Left lobe of liver (tissue), 2 donors: ENCODE measurements at places on chromosomes 2 and 18.

GRCh38 chr2:136049011-136049742 lies 63.8 kb upstream of the DARS1 start:
- DNase-seq = no peak

DNA sequence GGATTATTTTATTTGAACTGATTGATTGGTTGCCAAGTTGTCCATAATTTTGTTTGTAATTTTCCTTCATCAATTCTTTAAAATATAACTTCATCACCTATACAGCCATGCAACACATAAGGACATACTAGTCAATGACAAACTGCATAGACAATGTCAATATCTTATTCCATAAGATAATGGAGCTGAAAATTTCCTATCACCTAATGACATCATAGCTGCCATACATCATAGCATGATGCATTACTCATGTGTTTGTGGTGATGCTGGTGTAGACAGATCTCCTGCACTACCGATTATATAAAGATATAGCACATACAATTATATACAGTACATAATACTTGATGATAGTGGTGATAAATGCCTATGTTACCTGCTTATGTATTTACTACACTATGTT lies 369.8 kb upstream of the NT5C1B start:
- DNase-seq = no peak

DNA sequence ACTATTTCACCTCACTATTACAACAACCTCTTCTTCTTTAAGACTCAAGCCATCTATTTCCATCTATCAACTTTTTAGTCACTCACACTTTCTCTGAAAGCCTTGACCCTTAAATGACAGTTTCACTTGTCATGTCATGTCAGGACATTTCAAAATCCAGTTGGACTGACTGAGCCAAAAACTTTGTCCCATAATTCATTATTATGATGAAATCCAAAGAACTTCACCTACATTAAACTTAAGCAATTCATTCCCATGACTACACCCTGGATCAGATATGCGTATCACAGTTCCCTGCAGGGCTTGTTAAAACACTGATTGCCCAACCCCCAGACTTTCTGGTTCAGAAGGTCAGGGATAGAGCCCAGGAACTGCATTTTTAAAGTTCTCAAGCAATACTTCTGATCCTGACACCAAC lies 26.5 kb downstream of the LDAH start:
- DNase-seq = peak; percentile 53

DNA sequence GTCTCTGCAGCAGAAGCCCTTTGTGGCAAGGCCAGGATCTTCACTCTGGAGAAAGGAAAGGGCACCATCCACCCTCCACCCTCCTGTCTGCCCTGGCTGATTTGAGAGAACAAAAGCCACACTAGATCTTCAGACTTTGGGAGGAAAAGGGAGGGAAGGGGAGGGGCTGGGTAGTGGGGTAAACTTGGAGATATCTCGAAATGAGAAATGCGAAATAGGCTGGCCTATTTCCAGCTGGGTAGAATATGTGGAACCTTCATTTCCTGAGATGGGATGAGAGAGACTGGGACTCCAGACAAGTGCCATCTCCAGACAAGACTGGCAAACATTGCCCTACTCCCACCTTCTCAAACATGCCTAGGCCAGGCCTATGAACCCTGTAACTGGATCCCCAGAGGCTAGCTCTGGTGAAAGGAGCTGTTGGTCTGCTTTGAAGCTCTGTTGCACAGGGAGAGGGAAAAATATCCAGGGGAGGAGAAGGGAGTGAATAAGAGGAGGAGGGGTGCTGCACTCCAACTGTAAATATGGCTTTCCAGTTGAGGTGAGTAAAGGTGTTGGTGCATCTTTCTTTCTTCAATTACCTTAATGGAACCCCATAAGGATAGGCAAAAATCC lies 1.7 kb downstream of the HOXD12 start:
- DNase-seq = no peak

- DNase-seq = peak; percentile 18
Observed at GRCh38 chr2:128639120-128639477, 320.4 kb upstream of the HS6ST1 start.

GRCh38 chr2:235670974-235671787 lies 177.3 kb downstream of the AGAP1 start:
- no peak for DNase-seq

DNA sequence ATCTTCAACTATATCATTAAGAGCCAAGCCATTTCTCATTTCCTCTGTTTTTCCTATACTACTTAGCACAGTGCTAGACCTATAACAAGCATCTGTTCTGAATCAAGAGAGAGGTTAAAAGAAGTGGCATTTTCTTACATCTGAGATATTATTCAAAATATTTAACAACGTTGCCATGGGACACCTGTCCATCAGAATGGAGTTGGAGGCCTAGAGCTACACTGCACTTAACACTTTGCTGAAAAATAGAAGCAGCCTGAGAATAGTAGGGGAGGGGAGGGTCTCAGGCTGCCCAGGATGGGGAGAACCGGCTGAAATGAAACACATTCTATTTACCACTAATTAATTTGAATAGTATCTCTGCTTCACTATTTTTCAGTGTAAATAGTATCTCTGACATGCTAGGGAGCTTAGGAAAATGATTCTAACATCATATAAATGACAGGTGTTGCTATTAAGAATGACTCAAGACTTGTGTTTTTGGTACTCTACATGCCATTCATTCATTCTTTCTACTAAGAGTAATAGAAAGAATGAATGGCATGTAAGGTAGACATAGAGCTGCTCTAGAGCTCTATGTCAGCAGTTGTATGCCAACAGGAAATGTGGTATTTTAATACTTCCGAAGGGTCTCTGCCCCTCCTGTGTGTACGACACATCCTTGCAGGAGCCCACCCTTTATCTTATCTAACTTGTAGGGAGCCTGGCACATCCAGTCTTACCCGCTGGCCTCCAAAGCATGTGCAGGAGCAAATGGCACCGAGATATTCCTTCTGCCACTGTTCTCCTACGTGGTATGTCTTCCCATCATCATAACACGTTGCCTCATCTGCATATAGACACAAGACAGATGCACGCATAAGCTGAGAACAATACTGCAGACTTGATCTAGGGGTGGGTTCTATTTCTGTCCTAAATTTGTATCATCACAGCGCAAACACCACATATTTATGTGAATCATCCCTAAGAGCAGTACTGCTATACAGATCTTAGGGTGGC lies 52.6 kb downstream of the ATIC start:
- DNase-seq = no peak

GRCh38 chr2:10561288-10562035 lies 113.3 kb upstream of the ODC1 start:
- no peak for DNase-seq

DNA sequence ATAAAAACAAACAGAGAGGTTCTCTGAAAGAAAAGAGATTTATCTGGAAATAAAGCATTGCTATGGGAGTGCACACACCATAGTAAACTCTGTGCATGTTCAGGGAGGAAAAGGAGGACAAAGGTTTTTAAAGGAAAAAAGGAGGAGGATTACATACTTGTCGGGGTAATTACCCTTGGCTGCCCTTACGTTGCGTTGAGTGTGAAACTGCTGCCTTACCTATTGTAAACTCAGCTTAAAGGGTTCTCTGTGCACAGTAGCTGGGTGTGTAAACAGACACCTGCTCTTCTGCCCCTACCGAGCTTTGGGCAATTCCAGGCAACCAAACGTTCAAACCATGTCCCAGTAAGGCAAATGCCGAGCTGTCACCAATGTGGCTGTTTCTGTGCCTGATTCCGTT lies 29.6 kb upstream of the PXDN start:
- DNase-seq = no peak

- DNase-seq = no peak
Observed at GRCh38 chr2:119198240-119198840, 25.3 kb upstream of the STEAP3 start.

DNA sequence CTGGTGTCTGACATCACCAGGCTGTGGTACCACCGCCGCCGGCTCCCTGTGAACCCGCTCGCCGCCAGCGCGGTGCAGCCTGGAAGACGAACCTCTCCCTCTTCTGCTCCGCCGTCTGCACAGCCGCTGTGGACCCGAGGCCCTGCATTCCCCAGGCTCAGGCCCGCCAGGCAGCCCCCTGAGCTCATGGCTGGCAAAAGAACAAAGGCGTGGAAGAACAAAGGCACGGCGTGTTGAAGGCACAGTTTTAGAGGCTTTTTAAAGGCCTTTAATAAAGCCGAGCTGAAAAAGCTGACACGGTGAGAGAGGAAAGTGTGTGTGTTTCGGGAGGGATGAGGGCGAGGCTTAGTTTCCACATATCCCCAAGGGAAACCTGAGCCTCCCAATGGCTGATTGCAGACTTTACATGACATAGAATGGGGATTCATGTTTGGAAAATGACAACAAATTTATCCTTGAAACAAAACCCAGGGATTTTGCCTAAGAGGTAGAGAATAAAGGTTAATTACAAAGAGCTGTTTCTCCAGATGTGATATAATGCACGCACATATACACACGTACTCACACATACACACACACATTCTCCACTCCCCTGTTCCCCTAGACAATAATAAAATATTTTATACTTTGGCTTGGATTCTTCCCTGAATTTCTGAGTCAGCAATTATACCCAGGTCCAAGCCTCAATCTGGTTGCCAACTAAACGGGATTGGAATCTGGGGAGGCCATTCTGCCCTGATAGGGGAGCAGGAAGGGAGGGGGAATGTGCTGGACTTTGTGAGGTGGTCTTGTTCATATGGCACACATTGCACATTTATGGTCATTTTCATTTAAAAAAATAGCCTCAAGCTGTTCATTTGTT lies 39.7 kb downstream of the RFX8 start:
- no peak for DNase-seq

DNA sequence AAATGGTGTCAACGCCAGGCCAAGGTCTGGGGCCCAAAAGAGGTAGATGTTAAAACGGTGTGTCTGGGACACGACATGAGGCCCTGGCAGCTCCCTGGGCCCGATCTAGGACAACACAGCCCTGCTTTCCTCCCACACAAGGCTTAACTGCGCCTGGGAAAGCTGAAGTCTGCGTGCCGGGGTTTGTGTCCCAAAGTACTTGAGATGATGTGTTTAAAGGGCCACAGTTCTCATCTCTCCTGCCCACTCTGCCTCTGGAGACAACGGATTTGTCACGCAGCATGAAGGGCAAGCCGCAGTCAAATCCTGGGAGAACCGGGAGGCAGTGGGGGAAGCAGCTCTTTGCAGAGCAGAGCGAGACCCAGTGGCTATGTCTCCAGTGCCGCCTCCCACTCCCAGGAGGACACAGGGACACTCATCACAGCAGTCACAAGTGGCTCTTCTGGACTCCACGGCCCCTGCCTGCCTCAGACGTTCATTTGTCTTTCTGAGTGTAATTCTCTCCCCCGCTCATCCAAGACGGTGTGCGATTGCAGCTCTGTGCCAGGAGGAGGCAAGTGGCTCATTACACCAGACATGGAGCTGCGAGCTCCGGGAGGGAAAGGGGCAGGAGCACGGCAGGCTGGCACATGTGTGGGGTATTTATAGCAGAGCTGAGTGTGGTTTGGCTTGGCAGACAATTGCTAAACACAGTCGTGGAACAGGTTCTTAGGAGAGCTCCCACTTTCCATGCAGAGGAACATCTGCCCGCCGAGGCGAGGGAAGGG lies 57.7 kb upstream of the SEMA4C start:
- DNase-seq = no peak

DNA sequence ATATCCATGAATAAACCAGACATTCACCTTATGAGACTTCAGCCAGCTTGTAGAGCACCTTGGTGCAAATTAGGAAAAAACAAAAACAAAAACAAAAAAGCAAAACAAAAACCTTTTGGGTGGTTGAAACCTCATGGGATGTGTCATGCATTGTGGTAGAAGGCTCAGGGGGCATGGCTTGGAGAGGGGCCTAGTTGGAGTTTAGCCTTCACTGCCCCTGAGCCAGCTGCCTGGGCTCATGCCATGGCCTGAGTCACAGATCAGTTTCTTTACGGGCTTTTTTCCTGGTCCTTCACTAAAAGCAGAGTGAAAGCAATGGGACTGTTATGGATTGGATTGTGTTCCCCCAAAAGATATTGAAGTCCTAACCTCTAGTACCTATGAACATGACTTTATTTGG lies 22.0 kb upstream of the DAPL1 start:
- no peak for DNase-seq

GRCh38 chr2:9712263-9712662 lies 81.5 kb upstream of the YWHAQ start:
- no peak for DNase-seq

- no peak for DNase-seq
Observed at GRCh38 chr2:212032536-212033219, 505.9 kb downstream of the ERBB4 start.

DNA sequence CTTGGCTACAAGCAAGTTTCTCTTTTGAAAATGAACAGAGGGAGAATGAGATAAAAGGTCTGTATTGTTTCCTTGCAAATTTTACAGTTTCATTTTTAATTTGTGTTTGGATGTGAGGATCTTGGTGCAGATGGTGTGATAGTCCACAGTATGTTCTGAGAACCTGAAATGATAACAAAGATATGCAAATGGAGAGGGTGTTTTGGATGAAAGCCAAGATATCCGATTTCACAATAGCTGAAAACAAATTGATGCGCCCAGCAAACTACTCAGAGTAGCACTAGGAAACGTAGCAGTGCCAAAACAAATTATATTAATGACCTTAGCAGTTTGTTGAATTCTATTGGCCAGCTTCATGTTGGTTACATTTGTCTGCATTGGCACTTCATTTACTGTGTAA lies 683.5 kb downstream of the TMEM182 start:
- no peak for DNase-seq

DNA sequence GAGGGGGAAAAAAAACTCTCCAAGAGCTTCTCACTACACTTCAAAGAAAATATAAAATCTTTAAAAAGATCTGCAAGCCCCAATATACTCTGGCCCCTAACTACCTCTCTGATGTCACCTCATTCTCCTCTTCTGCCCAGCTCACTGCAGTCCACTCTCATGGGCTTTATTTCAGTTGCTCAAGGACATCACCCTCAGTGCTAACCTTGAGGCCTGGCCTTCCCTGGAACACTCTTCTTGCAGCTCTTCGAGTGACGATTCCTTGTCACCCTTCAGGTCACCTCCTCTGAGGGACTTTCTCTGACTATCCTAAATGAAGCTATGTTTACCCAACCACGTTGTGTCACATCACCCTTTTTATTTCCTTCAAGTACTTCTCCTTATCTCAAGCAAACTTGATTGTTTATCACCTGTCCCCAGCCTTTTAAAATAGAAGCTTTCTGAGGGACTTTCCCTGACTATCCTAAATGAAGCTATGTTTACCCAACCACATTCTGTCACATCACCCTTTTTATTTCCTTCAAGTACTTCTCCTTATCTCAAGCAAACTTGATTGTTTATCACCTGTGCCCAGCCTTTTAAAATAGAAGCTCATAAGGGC lies 10.4 kb downstream of the RTTN start:
- no peak for DNase-seq

- no peak for DNase-seq
Observed at GRCh38 chr2:200077210-200077650, 121.8 kb downstream of the MAIP1 start.

- no peak for DNase-seq
Observed at GRCh38 chr18:35810520-35810919, 162.0 kb upstream of the RMP24 start.

- no peak for DNase-seq
Observed at GRCh38 chr2:136796339-136796738, 31.0 kb downstream of the THSD7B start.

- DNase-seq = no peak
Observed at GRCh38 chr18:42689310-42689709, 426.2 kb downstream of the RIT2 start.

- no peak for DNase-seq
Observed at GRCh38 chr2:39942950-39943349, 163.9 kb upstream of the THUMPD2 start.

GRCh38 chr18:7565677-7566076 lies 1.4 kb upstream of the PTPRM start:
- DNase-seq = no peak

- no peak for DNase-seq
Observed at GRCh38 chr2:69619725-69620124, 23.8 kb downstream of the AAK1 start.
